Activated T-cell treated with anti-CD3 and anti-CD28 coated beads for 24 hours (primary cell): ENCODE measurements at places on chromosomes 1 and 21.

DNA sequence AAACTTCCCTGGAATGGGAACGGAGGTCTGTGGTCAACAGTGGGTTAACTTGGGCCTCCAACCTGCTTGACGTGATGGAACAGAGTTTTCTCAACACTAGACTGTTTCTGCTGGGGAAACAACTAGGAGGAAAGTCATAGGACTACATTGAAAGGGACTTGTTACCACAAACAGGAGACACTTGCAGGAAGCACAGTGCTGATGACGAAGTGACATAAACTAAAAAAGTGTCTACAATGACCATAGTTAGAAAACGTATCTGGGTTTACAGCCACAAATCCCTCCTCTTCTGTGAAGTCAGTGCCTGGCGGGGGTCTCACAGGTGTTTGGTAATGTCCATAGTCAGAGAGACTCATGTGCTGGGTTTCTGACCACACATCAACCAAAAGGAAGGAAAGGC, 86.3 kb downstream of the FCRL5 start:
- no peak for DNase-seq

DNA sequence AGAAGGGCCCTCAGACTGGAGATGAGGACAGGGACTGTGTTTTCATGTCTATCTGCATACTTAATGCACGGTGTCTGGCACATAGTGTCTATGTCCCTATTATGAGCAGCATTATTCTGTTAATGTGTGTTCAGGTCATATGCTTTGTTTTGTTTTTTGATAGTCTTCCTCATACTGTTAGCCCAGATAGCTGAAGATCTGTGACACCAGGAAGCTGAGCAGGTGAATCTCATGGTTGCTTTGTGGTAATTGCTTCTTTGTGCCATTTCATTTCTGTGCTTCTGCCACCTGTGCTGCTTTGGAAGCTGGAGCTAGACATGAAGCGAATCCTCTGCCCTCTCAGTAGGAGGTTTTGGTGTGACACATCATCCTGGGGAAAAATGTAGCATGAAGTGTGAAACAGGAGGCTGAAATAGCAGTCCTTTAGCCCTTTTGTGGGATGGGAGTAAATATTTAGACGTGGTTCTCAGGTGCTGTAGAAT, 15.8 kb downstream of the SMAP2 start:
- no peak for DNase-seq

DNA sequence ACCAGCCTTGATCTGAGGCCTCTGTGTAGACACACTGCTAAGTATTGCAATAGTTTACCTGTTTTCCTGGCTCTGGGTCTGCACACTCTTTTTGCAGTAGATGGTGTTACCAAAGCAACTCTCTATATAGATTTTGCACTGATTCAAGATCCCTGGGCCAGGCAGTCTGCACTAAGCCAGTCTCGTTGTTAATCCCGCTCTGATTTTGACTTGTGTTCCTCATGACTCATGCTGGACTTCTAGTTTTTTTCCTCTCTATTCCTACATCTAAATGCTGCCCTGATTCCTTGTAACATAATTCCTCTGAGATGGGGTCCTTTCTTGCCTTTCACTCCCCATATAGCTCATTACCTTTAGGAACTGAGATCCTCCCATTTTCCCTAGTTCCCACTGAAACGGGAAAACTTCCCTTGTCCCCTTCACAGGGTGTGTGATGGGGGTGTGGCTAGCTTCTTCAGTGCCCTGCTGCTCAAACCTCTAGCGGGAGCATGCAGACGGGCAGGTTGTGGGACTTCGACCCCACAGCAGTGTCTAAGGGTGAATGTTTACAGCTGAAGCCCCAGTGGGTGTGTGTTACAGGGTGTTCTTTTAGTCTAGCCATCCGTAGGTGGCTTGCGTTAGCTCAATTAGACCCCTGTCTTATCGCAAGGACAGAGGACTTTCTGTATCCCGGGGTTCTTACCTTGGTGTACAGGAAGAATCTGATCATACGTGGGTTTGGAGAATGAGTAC, 106.5 kb upstream of the RAB3GAP2 start:
- DNase-seq, result no peak

GRCh38 chr1:193538003-193538354, 351.6 kb upstream of the B3GALT2 start:
- no peak for DNase-seq

DNA sequence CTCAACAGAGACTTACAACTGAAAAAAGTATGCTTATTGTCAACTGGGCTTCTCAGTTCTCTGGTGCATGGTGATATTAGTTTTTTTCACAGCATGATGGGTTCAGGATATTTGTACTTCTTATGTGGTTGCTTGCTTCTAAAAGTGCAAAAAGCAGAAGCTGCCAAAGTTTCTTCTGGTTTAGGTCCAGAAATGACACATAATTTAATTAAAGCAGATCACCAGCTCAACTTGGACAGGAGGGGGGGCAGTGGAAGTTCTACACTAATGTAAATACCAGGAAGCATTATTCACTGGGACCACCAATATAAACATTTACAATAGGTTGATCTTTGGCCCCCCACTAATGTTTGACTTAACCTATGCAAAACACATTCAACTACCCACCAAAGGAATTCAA, 354.8 kb upstream of the BRINP3 start:
- DNase-seq, result no peak

- DNase-seq, result no peak
These were observed 222.4 kb upstream of the JUN start for GRCh38 chr1:59006289-59006658.

DNA sequence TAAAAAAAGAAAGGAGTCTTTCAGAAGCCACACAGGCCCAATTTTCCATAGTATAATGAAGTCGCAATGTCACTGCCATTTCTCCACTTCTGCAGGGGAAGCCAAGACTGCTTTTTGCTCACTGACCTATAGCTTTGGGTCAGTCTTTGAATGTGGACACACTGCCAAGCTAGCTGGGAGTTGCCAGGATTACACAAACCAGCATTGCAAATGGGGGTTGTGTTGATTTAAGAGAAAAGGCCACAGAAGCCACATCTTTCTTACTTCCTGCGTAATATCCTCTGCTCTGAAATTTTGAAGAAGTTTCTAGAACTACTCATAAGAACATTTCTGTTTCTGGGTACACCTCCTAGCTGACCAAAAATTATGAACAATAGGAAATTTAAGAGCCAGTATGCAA, 45.8 kb upstream of the SAMSN1 start:
- DNase-seq, result no peak

- no peak for DNase-seq
These were observed 46.3 kb downstream of the SLC9A1 start for GRCh38 chr1:27108588-27108987.
